ENCODE measurements at places on chromosomes 16 and 17.

GRCh38 chr16:89168381-89169189 lies 3.0 kb upstream of the CDH15 start:
- DNase-seq, result no peak

DNA sequence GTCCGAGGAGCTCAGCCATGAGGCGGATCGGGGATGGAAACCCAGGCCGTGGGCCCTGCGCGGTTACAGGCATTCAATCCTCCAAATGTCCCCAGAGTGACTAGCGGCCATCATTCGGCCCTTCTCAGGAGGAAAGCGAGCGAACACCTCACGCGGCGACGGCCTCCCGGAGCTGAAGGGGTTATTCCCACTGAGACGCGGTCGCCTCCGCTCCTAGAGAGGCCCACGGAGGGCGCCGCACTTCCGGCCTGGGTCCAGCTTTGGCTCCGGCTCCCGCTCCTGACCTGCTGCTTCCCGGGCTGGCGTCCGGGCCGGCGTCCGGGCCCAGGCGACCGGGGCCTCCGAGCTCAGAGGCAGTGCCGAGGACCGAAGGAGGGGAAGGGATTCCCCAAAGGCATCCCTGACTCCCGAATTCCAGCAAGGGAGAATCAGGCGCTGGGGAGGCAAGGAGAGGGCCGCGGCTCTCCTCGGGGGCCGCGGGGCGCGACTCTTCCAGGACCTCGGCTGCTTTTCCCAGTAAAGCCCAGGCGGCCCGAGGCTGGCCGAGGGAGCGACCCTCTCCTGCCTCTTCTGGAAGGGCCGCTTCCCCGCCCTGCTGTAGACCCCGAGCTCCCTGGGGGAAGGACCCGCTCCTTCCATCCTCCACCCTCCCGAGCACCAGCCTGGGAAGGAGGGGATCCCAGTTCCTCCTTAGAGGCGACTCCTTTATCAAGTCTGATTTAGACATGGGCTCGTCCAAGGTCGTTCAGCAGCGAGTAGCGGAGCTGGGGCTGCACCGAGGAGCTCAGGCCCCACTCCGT lies 18.6 kb upstream of the ZNF629 start:
- peak; percentile 35 for DNase-seq

DNA sequence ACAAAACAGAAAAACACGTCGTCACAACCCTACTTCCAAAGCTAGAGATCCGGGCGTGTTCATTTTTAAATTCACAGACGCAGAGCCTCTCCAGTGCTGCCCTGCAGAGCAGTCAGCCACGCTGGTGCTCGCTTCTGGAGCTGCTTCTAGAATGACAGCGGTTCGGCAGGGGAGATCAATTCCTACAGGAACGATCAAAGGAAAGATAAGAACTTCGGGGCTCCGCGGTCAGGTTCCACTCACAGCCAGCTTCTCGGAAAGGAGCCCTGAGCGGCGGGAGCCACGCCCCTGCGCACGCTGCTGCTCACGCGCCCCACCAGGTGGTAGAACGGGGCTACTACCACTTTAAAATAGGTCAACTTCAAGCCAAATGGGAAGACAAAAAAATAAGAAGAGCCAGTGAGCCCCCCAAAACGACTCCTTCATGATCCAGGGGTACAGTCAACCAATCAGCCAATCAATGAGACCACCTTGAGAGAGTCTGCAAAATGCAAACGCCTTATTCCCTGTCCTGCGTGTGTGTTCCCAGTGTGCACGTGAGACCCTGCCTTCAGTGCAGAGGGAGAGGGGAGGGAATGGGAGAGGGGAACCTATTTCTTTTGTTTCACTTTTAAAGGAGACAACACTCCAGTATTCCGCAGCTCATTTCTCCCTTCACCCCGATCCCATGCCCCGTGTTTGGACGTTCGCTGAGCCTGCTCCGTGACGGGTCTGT lies 209.7 kb downstream of the RBFOX3 start:
- peak; percentile 48 for DNase-seq

- DNase-seq, result no peak
These were observed 49.8 kb downstream of the IRF8 start for GRCh38 chr16:85948616-85949265.

DNA sequence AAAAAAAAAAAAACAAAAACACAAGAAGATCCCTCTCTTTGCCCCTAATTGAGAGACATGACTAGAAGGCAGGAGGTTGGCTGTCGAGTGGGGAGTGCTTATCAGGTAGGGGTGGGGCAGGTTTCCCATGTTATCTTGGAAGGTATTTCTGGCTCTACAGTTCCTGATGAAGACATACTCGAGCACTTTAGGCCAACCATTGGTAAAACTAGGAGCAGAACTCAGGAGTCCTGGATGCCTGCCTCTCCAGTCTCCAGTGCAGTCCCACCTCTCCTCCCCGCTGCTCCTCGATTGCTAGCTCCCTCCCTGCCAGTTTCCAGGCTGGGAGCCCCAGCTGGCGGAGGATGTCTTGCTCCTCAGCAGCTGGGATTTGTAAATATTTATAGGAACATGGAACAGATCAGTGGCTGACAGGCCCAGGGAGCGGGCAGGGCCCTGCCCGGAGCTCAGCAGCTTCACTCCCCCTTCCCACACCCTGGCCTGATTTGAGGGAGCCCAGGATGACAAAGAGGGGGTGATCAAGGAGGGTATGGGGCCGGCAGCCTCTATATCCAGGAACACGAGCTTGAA lies 11.4 kb upstream of the C1QL1 start:
- DNase-seq, result no peak

GRCh38 chr16:30728321-30728720 lies 19.9 kb upstream of the PHKG2 start:
- DNase-seq, result no peak

GRCh38 chr17:32759476-32759875 lies 117.4 kb downstream of the MYO1D start:
- no peak for DNase-seq

- no peak for DNase-seq
These were observed 232.2 kb downstream of the ZNF423 start for GRCh38 chr16:49623501-49624266.

GRCh38 chr17:47872651-47873161 lies 21.7 kb upstream of the SP6 start:
- DNase-seq, result no peak

DNA sequence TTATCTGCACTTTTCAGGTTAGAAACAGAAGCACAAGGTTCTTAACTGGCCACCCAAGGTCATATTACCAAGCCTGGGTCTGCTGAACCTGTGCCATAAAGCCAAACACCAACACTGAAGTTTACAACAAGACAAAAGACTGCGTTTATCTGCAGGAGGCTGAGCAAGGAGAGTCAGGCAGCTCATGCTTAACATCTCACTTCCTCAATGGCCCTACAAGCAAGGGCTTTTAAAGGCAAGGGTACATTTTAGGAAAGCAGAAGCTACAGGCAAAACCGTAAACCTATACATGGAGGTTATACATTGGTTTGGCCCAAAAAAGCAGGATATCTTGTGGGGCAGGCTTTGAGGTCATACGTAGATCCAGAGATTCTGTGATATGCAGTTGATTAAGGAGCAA lies 91.2 kb downstream of the GNAO1 start:
- DNase-seq, result no peak

DNA sequence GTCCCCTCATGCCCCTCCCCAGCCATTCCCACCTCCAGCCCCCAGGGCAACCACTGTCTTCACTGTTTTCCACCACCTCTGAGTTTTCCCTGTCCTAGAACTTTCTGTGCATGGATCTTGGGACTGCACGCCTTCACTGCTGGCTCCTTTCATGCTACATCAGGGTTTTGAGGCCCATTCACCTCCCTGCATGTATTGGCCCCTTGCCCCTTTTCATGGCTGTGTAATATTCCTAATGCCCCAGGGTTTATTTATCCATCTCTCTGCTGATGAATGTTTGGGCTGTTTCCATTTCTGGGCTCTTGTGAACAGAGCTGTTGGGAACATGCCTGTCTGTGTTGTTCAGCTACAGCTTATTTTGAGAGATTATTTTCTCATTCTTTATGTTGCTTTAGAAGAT lies 205.0 kb downstream of the RBFOX3 start:
- no peak for DNase-seq

GRCh38 chr16:12833926-12834325 lies 30.2 kb upstream of the CPPED1 start:
- no peak for DNase-seq

DNA sequence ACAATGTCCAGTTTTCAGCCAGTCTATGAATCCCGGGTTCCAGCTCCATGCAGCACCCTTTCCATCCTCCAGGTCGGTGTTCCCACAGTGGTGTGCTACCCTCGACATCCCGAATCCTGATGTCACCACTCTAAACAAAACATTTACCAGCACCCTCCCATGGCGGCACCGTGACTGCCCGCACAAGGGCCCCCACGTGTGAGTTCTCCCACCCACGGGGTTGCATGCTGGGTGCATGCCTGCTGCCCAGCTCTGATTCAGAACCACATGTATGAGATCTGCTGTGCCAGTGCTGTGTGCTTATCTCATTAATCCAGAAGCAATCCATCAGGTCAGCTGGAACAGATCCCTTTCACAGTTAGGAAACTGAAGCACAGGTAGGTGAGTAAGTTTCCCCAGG lies 57.4 kb downstream of the C16orf78 start:
- DNase-seq, result no peak

- no peak for DNase-seq
These were observed 108.9 kb downstream of the MAP2K6 start for GRCh38 chr17:69523244-69523861.

DNA sequence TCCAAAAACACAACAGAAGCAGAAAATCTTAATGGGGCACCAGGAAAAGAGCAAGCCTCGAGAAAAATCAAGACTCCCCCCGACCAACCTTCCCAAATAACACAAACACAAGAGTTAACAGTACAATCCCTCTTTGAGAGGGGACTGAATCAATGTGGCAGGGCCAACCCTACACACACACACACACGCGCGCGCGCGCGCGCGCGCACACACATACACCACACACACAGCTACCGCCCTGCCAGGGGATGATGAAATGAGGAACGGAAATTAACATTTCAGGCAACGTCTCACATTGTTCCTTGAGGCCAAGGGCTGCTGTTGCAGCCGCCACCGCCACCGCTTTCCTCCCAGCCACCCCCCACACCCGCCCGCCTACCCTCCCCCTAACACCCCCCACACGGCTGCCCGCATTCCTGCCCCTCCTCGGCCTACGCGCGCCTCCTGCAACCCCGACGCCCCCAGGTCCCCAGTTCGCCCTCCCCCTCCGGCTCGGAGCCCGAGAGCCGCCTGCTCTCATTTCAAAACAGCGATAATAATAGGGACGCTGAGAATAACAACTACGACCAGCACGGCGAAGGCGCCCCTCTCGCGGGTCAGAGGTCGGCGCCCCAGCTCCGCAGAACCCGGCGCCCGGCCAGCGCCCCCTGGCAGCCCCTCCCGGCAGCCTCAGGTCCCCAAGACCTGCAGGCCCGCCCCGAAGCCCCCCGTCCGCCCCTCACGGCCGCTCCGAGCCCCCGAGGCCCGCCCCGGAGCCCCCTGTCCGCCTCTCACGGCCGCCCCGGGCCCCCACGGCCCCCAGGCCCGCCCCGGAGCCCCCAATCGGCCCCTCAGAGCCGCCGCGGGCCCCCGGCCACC lies 1.1 kb downstream of the ANKRD11 start:
- DNase-seq, result peak; percentile 67

DNA sequence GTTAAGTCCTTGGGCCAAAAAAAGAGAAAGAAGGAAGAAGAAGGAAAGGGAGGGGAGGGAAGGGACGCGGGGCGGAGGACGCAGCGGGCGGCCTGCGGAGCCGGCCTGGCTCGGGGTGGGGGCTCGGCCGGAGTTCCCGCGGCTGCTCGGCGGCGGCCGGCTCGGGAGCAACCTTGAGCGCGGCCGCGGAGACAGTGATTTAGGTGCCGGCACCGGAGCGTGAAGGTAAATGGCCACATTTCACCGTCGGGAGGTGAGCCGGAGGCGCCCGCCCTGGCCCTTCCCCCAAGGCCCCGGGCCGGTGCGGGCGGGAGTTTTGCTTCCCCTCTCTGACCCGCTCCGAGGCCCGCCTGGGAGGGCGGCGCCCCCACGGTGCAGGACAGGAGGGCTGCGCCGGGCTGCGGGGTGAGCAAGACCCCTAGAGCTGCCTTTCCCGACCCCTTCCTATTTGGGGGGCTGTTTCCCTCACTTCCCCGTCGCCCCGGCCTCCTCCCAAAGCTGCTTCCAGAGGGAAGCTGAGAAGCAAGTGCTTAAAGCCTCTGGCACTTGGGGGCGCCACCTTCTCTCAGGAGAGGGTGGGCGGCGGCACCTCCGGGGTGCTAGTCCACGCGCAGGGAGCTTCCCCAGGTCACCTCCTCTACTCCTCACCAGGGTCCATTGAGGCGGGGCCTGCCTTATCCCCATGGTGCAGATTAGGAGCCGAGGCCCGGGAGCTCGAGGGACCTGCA lies 56.5 kb downstream of the MRM1 start:
- DNase-seq, result no peak

GRCh38 chr16:48591976-48592375 lies 18.0 kb downstream of the N4BP1 start:
- no peak for DNase-seq

- no peak for DNase-seq
These were observed 21.3 kb downstream of the SLC7A5 start for GRCh38 chr16:87847785-87848675.

DNA sequence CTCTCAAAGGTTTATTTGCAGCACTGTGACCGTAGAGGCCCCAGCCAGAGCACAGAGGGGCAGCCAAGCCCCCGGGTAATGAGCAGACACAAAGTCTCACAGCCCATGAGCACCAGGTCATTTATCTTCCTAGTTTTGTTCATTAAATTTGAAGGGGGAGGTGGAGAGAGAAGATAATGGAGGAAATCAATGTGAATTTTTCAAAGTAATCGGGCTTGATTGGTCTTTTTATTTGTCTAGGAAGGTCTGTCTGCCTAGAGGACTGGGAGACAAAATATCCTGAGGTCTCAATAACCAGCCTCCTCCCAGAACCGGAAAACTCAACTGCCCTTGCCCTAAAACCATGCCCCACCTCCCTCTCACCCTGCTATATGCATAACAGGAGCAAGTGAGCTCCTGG lies 189.0 kb downstream of the SLC39A11 start:
- DNase-seq, result no peak

- DNase-seq, result no peak
These were observed 49.5 kb upstream of the MYOCD start for GRCh38 chr17:12616161-12616560.

DNA sequence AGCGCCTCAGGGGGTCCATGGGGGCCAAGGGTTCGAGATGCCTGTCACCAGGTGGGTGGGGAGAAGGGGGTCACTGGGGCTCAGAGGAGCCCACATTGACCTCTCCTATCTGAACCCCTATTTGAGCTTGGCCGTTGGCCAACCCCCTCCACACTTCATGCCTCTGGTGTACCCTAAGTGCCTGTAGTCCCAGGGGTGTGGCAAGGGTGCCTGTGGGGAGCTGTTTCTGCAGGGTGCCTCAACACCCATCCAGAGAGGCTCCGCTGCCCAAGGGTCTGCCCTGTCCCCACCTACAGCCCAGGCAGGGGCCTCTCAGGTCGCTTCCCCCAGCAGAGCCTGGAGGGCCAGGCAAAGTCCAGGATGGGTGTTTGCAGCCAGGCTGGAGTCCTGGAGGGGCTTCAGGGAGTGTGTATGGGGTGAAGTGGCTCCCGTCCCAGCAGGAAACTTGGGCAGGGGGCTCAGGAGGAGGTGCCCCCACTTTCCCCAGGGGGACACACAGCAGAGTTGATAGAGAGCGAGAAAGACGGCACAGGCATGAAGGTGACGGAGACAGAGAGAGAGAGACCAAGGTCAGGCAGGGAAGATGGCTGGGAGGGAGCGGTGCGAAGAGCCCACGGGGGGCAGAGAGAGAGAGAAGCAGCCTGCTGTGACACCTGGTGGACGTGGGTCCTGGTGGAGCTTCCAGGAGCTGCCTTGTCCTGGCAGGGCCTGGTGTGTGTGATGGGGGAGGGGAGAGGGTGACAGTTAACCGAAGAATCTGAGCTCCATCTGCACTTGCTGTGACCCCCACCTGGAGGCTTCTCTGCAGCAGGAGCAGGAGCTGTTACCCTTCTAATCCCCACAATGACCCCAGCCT lies at the start of gene SEPTIN12:
SEPTIN12 (minus strand) TSS at position 719 of the 856 bp plus-strand sequence; CDS start at position 19, 700 bp downstream.
- no peak for DNase-seq

All from stimulated activated CD8-positive, alpha-beta memory T cell treated with anti-CD3 and anti-CD28 coated beads, Interleukin-4, amount 100 ng/mL, for 1 hour (primary cell).